ENCODE measurements at places on chromosomes 5 and 9.

DNA sequence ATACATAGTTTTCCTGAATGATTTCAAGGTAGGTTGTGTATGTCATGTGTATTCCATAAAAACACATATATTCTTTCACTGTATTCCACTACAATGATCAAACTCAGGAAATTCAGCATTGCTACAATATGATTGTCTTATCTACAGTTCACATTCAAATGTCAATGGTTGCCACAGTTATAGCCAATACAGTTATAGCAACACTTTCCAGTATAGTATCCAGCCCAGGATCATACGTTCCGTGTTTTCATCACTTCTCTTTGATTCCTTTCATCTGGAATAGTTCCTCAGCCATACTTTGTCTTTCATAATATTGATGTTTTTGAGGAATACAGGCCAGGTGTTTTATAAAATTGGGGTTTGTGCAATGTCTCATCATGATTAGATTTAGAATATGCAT is 9.5 kb downstream of the OR2S2 start:
- peak; percentile 61 for DNase-seq

DNA sequence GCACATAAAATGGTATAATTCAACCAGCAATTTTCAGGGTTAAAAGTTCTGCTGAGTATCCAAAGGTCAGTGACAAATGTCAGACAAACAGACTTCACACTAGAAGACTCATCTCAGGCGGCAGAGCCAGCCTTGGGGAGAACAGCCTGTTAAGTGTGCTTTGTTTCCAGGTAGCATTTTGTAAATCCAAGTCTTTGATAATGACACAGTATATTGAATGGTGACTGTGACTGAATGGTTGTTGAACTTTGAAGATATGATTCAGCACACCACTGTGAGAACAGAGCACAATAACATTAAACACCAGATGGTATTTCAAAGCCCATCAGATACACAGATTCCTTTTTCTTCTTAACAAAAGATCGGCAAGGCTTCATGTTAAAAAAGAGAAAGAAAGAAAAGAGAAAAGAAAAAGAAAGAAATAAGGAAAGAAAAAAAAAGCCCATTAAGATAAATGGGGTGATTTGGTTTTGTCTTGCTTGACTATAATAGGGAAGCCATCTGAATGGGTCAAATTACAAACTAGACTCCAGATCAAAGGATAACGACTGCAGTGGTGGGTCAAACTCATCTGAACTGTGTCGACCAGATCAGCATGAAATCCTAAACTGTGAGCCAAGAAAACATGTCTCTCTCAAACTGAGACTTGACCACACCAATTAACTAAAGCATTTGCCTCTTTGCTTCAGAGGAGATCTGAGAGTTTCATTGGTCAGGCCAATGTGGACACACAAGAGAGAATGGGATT is 313.0 kb upstream of the ZNF608 start:
- DNase-seq, result peak; percentile 12

DNA sequence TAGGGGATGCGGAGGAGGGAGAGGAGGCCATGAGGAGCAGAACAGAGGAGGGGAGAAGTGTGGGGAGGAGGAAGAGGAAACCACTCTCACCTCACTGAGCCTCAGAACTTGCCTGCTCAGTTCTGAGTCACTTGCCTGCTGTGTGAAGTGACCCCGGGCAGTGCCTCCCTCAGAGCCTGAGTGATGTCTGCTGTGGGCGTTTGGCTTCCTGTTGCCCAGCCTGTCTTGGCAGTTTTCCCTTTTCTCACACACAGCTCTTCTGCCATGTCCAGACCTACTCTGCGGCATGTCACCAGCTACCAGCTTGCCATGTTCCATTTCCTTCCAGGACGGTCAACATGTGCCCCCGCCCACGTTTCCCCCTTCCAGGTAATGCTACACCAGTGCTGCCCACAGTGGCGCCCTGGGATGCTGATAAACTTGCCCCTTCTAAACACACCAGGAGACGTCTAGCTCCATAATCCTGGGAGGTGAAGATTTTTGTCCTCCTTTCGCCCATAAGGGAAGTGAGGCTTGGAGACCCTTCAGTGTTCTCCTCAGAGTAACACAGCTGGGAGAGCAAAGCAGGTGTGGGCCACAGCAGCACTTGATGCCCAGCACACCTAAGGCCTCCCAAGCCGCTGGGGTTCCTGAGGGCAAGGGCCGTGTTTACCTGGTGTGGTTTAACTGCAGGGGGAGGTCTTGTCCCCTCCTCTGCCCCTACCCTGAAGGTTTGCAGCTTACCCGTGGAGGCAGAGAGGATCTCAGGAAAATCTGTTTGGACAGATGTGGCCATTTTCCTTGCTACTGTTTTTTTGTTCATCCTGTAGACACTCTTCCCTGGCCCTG is 63.8 kb upstream of the RNF130 start:
- peak; percentile 60 for DNase-seq

GRCh38 chr9:86792136-86792535 is 155.2 kb downstream of the GAS1 start:
- no peak for DNase-seq

DNA sequence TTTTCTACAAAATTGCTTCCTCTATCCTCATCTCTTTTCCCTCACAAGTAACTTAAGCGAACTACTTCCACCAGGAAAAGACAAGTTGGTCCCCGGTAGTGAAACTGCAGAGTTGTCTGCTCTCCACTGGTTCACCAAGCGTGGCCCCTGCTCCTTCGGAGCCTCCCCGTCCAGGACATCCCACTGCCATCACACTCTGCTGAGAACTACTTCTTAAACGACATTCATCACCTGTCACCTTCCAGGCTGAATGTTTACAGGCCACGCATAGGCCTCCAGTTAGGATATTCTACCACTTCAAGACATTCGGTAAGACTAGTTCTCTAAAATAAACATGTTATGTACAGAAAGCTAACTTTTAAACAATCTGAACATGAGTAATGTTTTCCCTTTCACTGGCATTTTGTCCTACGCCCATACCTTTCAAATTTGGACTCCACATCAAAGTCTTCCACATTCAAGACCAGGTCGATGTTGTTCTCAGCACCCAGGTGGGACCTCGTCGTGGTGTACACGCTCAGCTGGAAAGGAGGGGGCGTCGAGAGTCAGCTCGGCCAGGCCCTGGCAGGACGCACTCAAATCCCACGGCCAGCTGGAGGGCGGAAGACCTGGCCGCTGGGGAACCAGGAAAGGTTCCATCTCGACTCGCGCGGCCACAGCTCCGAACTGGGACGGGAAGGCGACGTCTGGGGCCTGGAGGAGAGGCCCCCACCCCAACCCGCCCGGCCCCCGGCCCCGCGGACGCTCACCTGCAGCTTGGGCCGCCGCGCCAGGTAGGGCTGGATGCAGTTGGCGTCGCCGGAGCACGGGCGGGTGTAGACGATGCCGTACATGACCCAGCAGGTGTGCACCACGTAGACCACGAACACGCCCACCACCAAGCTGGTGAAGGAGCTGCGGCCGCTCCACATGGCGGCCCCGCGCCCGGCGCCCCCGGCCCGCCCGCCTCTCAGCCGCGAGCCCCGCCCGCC is 683 bp downstream of the CLPTM1L start:
- DNase-seq, result peak; percentile 51

GRCh38 chr9:106738109-106738508 is 124.9 kb upstream of the ZNF462 start:
- DNase-seq, result no peak
